ENCODE measurements at places on chromosomes 16 and 17. TPM values are rescaled to one million over a fixed set of nuclear protein-coding genes. Genes with fewer than 3 reads are reported as not detected.
A peak's percentile ranks its signal among the peaks of the same experiment; 100 is the strongest.

Gene RCVRN
- not detected for total RNA-seq

DNA sequence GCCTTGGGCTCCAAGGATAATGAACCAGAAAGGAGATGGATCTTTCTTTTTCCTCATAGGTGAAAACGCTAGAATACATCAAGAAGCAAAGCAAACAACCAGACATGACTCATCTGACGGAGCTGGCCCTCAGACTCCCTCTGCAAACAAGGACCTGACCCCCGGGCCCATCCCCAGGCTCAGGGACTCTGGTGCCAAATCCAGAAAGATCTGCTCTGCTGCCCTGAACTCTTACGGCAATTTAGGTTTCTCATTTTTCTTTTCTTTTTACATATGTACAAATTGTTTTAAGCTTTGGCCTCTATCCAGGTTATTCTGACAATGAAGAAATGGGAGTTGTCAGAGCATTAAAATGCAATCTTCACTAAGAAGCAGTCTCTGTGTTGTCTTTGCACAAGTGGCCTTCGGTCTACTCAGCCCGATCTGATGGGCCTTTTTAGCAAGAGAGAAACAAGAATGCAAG is 17.7 kb downstream of the KNOP1 start:
- H3K27me3 ChIP-seq: no peaks in the 10 kb centered on the region
- peaks cover 29% of the 10 kb centered on the region for H3K4me1 ChIP-seq
- H3K36me3 ChIP-seq: peaks cover 64% of the 10 kb centered on the region
- no peak overlapping the region for H3K27ac ChIP-seq

Gene EME1
- total RNA-seq: 23.5 TPM

GRCh38 chr17:12078791-12079190 is 58.1 kb downstream of the MAP2K4 start:
- H3K27me3 ChIP-seq: no peaks in the 10 kb centered on the region
- H3K4me3 ChIP-seq: no peak overlapping the region
- H3K36me3 ChIP-seq: peaks cover 61% of the 10 kb centered on the region
- DNase-seq: no peak
- no peak overlapping the region for H3K27ac ChIP-seq
- H3K4me1 ChIP-seq: peaks cover 26% of the 10 kb centered on the region

DNA sequence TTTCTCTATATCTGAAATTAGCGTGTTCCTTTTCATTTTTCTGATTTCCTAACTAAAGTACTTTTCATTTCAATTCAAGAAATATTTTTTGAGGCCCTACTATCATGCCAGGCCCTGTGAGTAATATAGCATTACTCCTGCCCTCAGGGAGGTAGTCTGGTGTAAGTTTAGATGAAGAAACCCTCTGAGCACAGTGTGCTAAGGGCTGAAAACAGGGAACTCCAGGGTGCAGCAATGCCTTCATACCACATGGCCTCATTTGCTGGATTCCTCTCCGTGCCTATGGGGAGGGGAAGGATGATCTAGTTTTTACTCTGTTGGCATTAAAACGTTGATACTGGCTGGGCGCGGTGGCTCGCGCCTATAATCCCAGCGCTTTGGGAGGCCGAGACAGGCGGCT is 4.7 kb downstream of the COQ9 start:
- H3K27ac ChIP-seq: no peak overlapping the region
- peaks cover 14% of the 10 kb centered on the region for H3K4me1 ChIP-seq
- no peak for DNase-seq

Gene ARMC7
- total RNA-seq: 17.0 TPM

- no peaks in the 10 kb centered on the region for H3K36me3 ChIP-seq
- no peak for DNase-seq
- peaks cover 22% of the 10 kb centered on the region for H3K27me3 ChIP-seq
- no peak overlapping the region for H3K27ac ChIP-seq
- no peak overlapping the region for H3K4me3 ChIP-seq
- peaks cover 5% of the 10 kb centered on the region for H3K4me1 ChIP-seq
Measured at GRCh38 chr16:21667575-21667974, 3.8 kb downstream of the OTOA start.

GRCh38 chr17:34998205-34998604 is 17.9 kb downstream of the LIG3 start:
- H3K4me3 ChIP-seq: no peak overlapping the region
- H3K4me1 ChIP-seq: peaks cover 11% of the 10 kb centered on the region
- H3K36me3 ChIP-seq: peaks cover 43% of the 10 kb centered on the region
- H3K27ac ChIP-seq: peak overlapping the region; percentile 30

- no peak for DNase-seq
- no peaks in the 10 kb centered on the region for H3K36me3 ChIP-seq
- H3K4me1 ChIP-seq: peaks cover 4% of the 10 kb centered on the region
- no peak overlapping the region for H3K27ac ChIP-seq
- no peak overlapping the region for H3K4me3 ChIP-seq
- no peaks in the 10 kb centered on the region for H3K27me3 ChIP-seq
Measured at GRCh38 chr16:22386976-22387375, 12.6 kb upstream of the CDR2 start.

Gene FAM171A2
- total RNA-seq: 0.45 TPM

GRCh38 chr16:87201052-87201451 is 116.1 kb downstream of the C16orf95 start:
- H3K4me1 ChIP-seq: peaks cover 3% of the 10 kb centered on the region
- peaks cover 5% of the 10 kb centered on the region for H3K27me3 ChIP-seq
- H3K4me3 ChIP-seq: no peak overlapping the region
- no peaks in the 10 kb centered on the region for H3K36me3 ChIP-seq
- DNase-seq: no peak

Data from activated CD8-positive, alpha-beta T cell treated with anti-CD3 and anti-CD28 coated beads, Interleukin-2, amount 10 ng/mL, durations not matched to agents 7 days and 5 days (primary cell).